T-helper 1 cell treated with Interleukin-12 subunit alpha and Interleukin-12 subunit beta and Interleukin-4 antibody, amounts not matched to agents 30 ng/mL and 1 ng/mL, for 36 hours (primary cell): ENCODE measurements at places on chromosomes 1 and 21. TPM values are rescaled to one million over a fixed set of nuclear protein-coding genes. Genes with fewer than 3 reads are reported as not detected.

The AIRE gene
- 2.0 and 2.8 TPM in 2 replicates for total RNA-seq

The IL20 gene
- total RNA-seq = not detected in 2 replicates

The MACO1 gene
- 23.1 and 23.6 TPM in 2 replicates for total RNA-seq

The RGS5 gene
- 1.2 and 1.3 TPM in 2 replicates for total RNA-seq
